Hematopoietic multipotent progenitor cell treated with erythropoietin and hydrocortisone succinate and interleukin-3 and kit ligand, for 15 days (in vitro differentiated cells): ENCODE measurements at places on chromosomes 7 and 10.

DNA sequence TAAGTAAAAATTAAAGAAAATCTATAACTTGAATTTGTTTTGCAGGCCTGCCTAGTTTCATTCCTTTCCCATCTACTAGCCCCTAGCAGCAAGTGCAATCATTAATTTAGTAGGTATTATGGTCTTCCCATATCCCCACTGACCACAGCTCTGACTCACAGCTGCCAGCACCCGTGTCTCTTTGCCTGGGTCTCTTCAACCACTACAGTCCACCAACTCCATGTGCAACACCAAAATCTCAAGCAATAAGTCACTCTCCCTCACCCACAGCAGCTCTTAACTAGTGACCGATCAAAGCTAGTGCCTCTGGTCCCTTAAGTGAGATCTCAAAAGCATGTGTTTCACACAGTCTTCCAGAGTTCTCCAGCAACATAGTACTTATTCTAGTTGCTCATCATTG lies 26.0 kb upstream of the THSD7A start:
- DNase-seq, result no peak

GRCh38 chr7:154860621-154861375 lies 142.1 kb downstream of the PAXIP1 start:
- DNase-seq, result no peak

GRCh38 chr10:109126016-109126415 lies 797.3 kb downstream of the XPNPEP1 start:
- no peak for DNase-seq

DNA sequence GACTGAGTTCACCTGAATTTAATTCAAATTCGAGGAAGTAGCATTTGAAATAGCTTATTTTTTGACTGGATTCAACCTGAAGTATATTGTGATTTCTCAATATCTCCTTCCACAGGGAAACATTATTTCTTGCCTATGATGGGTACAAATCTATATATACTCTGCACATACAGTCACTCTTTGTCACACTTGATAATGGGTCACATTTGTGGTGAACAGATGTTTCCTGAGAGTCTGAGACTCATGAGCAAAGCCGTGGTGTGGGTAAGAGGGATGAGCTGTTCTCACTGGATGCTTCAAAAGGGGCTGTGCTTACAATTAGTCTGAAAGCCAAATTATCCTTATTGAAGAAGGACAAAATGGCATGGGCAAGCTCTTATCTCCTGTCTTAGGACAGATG lies 18.0 kb upstream of the TBXAS1 start:
- no peak for DNase-seq

DNA sequence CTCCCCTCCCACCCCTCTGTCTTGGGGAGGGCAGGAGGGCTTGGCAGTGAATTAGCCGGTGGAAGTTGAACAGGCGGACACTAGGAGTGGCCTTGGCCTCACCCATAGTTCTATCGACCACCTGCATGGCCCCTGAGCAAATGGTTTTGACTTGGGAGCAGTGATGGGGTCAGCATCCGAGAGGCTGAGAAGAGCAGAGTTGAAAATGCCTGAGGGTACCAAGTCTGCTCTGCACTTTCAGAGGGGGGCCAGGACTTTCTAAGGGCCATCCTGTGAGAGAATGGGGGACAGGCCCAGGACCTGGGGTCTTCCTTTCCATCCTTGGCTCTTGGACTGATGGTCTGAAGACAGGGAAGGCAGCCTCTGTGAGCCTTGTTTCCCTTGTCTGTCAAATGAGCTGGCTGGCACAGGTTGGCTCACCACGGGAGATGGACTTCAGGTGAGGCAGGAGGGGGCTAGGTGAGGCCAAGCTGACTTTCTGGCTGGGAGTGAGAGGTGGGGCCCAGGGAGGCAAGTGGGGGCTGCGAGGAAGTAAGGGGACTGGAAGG lies 29.4 kb downstream of the CDH23 start:
- DNase-seq, result no peak

- DNase-seq, result no peak
Measured at GRCh38 chr7:2399848-2400587, 3.4 kb upstream of the CHST12 start.

DNA sequence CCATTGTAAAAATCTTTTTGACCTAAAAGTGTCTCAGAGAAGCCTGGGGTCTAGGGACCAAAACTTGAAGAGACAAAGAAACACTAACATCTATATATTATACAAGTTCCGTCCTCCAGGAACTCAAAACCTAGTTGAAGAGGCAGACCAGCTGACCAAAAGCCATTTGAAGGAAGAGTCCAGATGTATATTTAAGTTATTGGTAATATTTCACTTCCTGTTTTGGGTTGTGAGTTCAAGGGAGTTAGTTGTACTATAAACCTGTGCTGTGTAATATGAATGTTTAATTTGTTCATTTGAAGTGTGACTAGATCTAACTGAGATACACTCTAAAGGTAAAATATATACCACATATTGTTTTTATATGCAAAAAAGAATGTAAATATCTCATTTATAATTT lies 45.0 kb downstream of the CDK1 start:
- no peak for DNase-seq

DNA sequence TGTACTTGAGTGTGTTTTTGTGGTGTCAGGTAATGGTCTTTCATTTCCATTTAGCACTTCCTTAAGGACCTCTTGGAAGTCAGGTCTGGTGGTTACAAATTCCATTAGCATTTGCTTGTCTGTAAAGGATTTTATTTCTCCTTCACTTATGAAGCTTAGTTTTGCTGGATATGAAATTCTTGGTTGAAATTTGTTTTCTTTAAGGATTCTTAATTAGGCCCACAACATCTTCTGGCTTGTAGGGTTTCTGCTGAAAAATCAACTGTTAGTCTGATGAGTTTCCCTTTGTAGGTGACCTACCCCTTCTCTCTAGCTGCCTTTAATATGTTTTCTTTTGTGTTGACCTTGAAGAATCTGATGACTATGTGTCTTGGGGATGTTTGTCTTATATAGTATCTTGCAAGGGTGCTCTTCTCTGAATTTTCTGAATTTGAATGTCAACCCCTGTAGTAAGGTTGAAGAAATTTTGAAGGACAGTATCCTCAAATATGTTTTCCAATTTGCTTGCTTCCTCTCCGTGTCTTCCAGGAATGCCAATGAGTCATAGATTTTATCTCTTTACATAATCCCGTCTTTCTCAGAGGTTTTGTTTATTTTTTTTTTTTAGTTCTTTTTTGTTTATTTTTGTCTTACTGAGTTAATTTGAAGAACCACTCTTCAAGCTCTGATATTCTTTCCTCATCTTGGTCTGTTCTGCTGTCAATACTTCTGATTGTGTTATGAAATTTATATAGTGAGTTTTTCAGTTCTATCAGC lies 70.2 kb downstream of the SLC39A12 start:
- no peak for DNase-seq

- DNase-seq, result no peak
Measured at GRCh38 chr7:34530259-34530658, 127.8 kb upstream of the NPSR1 start.

- no peak for DNase-seq
Measured at GRCh38 chr7:95737828-95738505, 34.4 kb upstream of the DYNC1I1 start.

GRCh38 chr7:154503962-154504550 lies 451.9 kb downstream of the DPP6 start:
- DNase-seq, result peak; percentile 25

GRCh38 chr10:25631471-25631870 lies 302.6 kb upstream of the MYO3A start:
- no peak for DNase-seq

DNA sequence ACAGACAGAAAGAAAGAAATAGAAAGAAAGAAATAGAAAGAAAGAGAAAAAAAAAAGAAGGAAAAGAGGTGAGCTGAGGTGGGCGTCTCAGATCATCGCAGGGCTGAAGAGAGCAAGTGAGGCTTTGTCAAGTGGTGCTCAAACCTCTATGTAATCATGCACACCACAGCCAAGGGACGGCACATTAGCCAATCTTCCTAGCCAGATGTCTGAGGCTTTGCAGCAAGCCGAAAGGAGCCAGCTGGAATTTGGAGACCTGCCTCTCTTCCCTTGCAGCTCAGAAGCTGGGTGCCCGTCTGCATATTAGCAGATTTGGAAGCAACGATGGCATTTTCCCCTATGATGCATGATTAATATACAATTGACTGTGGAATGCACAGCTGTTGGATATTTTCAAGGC lies 52.5 kb downstream of the ADRA2A start:
- DNase-seq, result no peak

GRCh38 chr10:48939790-48940325 lies at the start of gene LRRC18:
TSS of gene LRRC18 (minus strand) at chr10:48939840. CDS start at chr10:48914155, 25,685 bp downstream.
- no peak for DNase-seq

DNA sequence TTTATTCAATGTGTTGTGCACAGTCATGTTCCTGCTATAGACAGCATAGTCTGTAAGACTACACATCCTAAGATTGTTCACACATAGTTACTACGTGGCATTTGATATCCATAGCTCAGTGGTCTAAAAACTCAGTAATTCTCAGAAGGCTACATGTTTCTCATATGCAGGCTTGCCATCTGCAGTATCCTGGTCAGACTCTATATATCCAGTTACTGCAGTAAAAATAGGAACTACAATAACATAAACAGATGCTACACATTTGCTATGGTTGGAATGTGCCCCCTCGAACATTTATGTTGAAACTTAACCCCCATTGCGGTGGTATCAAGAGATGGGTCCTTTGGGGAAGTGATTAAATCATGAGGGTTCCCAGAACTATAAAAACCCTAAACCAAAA lies 1377.8 kb upstream of the LRRTM3 start:
- no peak for DNase-seq

DNA sequence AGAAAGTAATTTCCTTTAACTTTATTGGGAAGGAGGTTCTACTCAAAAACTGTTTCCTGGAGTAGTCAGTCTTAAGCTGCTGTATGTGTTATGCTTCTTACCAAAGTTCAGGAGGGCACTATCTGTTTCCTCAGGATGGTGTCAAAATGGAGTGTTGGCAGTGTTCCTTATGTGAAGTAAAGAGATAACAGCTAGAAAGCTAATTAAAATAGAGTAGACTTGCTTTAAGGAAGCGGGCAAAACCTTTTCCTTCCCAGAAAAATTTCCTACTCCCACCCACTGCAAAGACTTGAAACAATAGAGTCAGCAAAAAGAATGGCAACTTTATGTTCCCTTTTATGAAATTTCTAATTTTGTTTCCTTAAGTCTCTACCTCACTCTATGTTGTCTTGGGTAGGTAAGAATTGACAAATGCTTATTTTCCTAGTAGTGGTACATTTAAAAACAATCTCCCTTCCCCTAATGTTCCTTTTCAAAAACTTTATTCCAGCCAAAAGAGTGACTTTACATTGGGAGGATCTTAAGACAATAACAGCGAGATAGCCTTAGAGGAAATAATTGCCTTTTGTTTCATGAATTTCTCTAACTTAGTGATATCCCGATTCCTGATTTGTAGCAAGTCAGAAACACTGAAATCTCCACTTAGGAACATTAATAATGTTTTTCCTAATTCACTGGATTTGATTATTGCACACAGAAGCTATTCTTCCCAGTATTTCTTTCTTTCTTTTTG lies 26.5 kb upstream of the ENTPD1 start:
- DNase-seq, result peak; percentile 41

DNA sequence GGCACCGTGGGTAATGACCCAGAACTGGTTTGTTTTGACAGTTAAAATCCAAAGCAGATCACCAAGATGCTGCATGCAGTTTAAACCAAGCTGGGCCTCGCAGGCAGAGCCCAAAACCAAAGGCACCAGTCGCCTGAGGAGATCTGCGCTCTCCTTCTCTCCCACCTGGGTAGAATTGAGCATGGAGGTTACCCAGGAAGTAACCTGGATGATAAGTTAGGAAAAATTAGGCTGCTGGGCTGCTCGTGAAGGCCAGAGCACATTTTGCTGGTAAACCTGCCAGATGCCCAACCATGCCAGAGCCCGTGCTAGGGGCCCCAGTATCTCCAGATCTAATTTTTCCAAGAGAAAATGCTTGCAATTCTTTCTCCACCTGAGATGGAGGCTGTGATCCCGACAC lies 388.3 kb upstream of the MGMT start:
- no peak for DNase-seq

GRCh38 chr7:35646289-35647023 lies 48.5 kb downstream of the HERPUD2 start:
- no peak for DNase-seq

DNA sequence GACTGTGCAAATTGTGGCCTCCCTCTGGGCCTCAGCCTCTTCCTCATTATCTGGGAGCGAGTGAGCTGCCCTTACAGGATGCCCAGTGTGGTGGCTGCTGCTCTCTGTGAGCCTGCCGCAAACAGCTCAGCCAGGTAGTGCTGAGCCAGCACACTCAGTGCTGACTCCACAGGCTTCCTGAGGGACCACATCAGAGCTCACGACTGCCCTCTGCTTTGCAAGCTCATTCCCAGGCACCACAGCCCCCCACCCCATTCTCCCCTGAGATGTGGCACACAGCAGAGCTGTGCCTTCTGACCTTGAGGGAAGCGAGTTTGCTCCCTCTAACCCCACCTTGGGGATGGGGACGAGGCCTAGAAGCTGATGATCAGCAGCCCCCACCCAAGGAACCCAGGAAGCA lies 230.5 kb upstream of the PPP2R2D start:
- DNase-seq, result no peak

GRCh38 chr7:47354831-47355541 lies 226.9 kb downstream of the TNS3 start:
- peak; percentile 73 for DNase-seq

GRCh38 chr7:16609842-16610450 lies 35.6 kb downstream of the ANKMY2 start:
- no peak for DNase-seq

- no peak for DNase-seq
Measured at GRCh38 chr10:384538-385305, 249.5 kb downstream of the ZMYND11 start.

- DNase-seq, result peak; percentile 12
Measured at GRCh38 chr10:69091143-69091651, 3.3 kb downstream of the SRGN start.

DNA sequence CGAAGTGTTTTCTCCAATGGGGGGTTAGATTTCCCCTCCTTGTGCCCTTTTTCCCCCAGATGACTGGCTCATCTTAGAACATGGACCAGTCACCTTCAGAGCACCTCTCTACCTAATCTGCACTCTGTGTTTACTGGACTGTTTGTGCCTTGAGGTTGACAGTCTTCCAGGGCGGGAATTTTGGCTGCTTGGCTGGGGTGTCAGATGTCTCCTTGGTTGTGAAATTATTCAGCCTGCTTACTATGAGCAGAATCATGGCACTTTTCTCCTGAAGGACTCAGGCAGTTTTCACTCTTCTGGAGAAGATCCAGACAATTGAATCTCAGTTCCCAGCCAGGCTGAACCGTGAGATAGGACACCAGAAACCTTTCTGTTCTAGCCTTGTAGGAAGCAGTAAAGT lies 60.3 kb upstream of the NFKB2 start:
- no peak for DNase-seq

DNA sequence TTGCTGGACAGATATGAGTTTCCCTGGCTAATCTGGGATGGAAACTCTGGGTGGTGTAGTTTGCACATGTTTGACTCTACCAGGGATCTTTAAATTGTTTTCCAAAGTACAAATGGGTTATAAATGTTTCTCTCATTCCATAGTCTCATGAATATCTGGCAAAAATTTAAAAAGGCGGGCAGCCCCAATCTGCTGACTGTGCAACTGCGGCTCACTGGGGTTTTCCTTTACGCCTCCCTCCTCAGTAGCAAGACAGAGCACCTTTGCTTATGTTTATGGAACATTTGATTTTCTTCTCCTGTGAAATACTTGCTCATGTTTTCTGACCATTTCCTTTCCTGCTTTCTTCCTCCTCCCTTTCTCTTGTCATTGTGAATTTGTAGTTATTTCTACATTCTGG lies 105.0 kb downstream of the ADAM12 start:
- no peak for DNase-seq

- no peak for DNase-seq
Measured at GRCh38 chr7:118202061-118202460, 18.1 kb downstream of the LSM8 start.

GRCh38 chr10:22370320-22370719 lies 25.0 kb downstream of the SPAG6 start:
- no peak for DNase-seq
